ENCODE measurements at places on chromosomes 5 and 9.

DNA sequence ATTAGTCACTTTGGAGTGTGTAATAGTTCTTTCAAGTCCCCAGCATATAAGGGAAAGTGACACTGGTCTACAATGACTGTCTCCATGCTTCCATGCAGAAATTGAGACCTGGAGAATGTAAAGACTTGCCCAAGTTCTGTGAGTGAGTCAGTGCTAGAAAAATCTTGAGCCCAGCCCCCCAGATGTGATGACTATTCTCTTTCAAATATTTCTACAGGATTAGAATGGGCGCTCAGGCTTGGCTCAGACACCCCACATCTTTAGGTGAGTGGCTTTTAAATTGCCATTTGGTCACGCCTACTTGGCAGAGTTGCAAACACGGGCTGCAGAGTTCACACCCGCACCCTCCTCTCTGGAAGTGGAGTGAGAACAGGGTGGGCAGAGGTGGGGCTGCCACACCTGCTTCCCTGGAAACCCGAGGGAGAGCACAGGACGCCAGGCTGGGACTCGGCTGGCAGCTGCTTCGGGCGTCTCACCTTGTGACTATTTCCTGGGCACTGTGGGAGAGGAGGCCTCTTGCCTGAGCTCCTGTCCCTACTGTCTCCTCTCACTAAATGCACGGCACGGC is 37.6 kb downstream of the ROPN1L start:
- no peak for DNase-seq

- peak; percentile 46 for DNase-seq
These were observed 231.5 kb downstream of the MPDZ start for GRCh38 chr9:13047827-13048587.

DNA sequence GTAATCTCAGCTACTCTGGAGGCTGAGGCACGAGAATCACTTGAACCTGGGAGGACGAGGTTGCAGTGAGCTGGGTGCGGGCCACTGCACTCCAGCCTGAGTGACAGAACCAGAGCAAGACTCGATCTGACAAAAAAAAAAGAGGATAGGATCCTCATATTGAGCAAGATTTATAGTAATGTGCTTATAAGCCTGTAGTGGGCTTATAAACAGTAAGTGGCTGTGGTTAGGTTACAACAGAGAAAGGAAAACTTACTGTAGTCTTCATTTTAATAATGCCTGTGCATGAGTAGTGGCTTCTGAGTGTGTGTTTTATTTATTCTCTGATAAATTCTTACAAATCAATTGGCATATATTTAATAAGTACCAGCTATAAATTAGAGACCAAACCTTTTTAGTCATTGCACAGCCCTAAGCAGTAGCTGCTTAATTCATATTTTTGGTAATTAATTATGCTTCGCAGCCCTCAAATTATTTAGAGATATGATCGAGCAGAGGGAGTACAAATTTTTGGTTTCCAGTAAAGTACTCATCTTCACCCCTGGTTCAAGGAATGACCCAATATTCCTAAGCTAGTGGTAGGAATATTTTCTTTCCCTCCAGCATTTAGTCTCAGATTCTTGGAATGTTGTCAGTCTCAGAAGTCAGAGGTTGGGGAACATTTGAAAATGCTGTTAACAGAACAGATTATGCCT is 73.8 kb upstream of the KLF9 start:
- no peak for DNase-seq

GRCh38 chr9:120694559-120694958 is 19.7 kb downstream of the MEGF9 start:
- DNase-seq, result no peak

- DNase-seq, result peak; percentile 26
These were observed 493.7 kb upstream of the SGCD start for GRCh38 chr5:155833287-155833686.

DNA sequence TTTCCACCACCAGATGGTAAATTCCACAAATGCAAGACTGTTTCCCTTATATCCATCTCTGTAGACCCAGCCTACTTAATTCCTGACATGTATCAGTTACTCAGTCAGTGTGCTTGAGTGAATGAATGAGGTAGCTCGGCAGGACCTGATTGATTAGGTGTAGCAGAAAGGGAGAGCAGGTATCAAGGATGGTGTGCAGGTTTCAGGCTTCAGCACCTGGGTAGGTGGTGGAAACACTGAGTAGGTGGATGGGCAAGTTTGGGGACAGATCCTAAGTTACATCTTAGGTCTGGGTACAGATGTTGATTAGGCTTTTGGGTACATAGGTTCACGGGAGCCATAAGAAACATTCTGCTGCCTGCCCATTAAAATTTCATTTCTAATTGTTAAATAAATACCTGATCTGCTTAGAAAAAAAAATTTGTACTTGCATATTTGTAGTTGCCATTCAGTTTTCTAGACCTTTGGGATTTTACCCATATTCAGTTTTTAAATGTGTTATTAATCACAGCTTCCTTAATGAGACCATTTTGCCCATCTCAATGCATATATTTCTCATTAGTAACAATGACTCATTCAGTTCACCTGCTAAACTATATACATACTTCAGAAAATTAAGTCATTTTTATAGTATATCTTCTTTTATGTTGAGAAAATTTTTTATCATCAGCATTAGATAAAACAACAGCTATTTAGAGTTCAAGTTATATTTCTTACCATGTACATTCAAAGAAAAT is 111.8 kb downstream of the INIP start:
- no peak for DNase-seq

DNA sequence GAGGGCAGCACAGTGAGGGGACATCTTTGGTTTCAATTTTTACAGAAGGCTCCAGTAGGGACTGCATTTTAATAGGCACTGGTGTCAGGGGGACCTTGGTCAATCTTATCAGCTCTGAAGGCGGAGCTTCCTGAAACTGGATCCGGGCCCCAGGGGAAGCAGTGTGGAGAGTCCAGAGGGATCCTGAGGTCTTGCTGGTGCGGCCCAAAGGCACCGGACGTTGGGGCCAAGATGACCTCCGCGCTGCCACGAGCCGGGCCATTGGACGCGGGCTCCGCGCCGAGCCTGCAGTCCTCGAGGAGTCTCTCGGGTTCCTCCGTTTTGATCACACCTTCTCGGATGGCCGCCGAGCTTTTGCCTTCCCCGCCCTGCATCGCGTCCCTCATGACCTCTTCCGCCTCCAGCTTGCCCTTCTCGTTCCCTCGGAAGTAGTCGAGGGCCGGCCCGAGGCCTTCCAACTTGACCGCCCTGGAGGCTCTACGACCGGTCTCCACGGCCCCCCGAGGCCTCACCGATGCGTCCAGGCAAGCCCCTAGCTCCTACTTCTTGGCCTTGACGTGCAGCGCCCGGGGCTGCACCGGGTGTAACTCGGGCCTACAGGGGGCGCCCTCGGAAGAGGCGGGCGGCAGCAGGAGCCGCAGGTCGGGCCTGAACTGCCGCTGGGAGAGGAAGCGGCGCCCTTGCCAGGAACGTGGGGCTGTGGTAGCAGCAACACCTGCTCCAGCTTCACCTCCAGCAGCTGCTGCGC is 18.8 kb downstream of the C5orf52 start:
- no peak for DNase-seq

DNA sequence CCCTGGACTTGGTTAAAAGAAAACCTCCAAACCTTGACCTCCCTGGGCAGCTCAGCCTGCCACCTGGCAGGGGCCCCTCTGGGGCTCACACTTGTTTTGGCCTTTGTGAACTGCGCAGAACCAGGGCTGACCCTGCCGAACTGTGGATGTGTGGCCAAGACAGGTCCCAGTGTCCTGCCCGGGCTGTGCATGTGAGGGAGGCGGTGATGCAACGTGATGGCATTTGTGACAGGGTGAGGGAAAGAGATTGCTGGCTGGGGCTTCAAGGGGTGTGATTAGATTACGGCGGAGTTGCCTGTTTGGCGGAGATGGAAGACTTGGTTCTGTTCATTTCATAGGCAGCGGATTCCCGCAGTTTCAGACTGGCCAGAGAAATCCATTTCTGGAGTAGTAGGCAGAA is 30.4 kb upstream of the NKX2-5 start:
- no peak for DNase-seq

DNA sequence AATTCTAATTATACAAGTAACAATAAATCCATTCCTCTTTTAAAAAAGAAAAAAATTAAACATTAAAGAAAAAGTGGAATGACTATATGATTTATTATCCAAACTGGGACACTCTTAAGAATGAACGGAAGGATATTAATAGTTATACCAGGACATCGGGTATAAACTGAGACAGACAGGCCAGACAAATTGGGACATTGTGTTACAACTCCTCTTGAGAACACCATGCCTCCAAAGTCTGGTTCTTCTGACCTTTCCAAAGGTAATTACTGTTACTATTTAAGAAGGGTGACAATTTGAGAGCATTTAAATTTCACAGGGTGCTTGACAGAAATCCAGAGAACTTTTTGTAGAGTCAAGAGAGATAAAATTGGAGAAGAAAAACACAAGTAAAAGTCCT is 132.1 kb upstream of the MARCHF11 start:
- no peak for DNase-seq

DNA sequence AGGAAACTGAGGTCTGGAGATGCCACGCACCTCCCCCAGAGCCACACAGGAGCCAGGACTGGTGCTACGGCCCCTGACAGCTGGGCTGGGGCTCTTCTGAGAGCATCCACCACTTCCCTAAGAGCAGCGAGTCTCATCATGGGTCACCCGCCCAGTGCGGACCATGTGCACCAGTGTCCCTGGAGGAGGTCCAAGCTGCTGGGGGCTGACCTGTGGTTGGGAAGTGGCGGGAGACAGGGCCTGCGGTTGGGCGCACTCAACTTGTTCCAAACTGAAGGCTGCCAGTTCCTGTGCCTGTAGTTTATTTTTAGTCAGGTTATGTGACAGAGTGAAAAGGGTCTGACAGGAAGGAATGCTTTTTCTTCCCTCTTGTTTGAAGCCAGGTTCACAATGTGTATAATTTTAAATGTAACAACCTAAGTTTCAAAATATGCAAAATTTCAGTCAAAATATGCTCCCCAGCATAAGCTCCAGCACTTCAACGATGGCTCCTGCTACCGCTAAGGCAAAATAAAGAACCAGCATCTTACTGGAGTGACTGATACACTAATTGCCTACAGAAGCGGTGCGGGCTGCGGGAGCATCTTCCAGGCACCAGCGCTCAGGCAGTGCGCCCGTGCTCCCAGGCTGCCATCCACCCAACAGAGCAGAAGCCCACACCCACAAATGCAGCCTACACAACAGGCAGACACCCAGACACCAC is 14.8 kb downstream of the BARHL1 start:
- no peak for DNase-seq

DNA sequence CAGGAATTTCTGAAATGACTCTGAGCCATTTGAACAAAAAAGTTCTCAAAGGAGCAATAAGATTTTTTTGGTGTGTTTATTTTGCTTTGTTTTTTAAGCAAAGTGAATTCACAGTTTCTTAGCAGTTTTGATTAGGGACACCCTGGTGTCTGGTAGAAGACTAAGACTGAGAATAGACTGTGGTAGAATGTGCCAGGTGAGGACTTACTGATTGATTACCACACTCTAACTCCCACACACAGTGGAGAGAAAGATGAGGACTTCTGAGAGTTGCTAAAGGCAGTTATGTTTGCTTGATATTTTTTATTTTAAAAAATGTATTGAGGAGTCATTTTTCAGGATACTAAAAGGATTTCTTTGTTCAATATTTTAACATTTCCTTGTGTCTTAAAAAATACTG is 175.1 kb downstream of the CD180 start:
- DNase-seq, result no peak

DNA sequence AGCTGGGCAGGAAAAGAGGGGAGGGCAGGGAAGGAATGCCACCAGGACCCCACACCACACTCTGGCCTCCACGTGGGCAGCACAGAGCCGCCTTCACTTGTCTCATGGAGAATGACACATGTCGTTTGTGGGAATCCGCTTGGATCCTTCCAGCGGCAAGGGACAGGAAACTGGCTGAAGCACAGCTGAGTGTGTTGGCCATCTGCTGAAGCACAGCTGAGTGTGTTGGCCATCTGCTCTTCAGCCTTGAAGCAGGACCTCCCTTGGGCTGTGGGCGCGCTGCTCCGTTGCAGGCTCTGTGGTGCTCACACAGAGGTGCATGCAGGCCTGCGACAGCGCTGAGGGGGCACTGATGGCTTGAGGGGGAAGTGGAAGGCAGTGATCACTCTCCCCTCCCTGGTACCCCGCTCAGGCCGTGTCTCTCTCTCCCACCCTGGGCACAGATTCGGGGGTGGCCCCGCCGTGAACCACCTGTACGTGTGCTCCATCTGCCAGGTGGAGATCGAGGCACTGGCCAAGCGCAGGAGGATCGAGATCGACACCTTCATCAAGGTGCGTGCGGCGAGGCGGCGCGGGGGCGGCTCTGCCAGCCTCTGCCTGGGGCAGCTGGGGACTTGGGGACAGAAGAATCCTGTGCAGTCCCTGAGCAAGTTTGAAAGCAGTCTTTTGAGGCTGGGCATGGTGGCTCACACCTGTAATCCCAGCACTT is 40.6 kb downstream of the USP20 start:
- no peak for DNase-seq

GRCh38 chr5:31100781-31101310 is 92.6 kb upstream of the CDH6 start:
- no peak for DNase-seq

GRCh38 chr9:120892748-120893610 is 16.0 kb upstream of the PHF19 start:
- no peak for DNase-seq

DNA sequence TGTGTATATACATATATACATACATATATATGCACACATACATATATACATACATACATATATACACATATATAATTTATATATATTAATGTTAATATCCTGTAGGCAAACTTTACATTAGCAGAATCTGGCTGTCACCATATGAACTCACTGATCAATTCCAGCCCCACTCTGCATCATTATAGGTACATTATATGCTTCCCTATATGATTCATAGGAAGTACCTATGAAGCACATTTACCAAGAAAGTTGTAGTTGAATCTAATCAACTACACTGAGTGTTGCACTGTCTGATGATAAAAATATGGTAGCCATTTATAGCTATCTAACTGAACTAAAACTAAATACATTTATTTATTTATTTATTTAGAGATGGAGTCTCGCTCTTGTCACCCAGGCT is 5.5 kb upstream of the SPATA6L start:
- no peak for DNase-seq

DNA sequence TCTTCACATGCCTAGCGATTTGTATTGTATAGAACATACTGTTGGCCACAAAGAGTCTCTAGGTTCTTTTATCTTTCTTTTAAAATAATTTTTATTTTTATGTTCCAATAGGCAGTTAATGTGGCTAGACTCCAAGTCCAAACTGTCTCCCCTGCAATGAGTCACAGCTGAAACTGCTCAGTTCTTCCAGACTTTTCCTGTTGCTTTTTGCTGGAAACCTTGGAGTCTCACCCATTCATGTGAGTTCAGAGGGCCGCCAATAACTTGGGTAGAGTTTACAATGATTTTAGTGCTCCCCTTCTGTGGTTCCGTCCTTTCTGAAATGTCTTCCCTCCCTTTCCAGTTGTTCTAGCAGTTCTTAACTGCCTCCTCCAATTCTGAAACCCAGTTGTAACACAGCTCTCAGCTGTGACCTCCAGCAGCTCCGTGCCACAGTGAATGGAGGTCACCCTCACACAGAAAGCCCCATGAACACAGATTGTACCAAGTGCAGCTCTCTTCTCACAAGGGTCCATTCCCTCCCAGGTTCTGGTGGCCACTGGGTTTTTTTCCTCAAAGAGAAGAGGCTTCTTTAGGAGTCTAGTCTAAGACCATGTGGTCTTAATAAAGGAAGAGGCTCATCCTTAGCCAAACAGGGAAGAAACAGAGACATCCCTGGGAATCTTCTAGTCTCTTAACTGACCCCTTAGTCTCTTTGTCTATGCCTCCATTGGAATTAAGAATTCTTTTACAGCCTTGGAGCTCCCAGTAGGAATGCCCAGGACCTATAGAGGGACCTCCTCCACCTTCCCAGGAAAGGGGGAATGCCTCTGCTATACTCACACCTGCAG is 198.5 kb downstream of the SPOCK1 start:
- no peak for DNase-seq
